NCI-H1694 treated with DMSO at 0.1 percent for 48 hours (cell line): ENCODE measurements at places on chromosomes 5 and 9.

GRCh38 chr5:42021923-42022322, 96.8 kb downstream of the FBXO4 start:
- no peak for DNase-seq

- DNase-seq = peak; percentile 78
These were observed 753 bp downstream of the FANCC start for GRCh38 chr9:95316794-95317118.

GRCh38 chr9:131668439-131669268, 71.2 kb downstream of the RAPGEF1 start:
- DNase-seq = peak; percentile 33

DNA sequence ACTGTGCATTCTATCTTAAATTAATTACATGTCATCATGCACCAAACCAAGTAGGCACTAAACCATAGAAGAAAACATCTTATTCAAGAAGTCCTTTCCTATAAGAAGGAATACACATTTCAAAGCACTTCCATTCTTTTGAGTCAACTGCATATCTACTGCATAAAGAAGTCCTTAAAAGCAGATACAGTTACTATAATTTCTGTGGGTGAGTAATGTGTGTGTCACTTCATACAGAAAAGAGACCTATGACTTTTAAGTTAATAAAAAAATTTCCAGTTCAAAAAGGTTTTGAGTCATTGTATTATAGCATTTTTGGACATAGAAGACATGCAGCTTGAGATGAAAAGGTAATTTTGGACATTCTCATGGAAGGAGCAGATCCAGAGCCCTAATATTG, 125.0 kb downstream of the DTWD2 start:
- DNase-seq = no peak

- DNase-seq = no peak
These were observed 50.3 kb upstream of the TGFBR1 start for GRCh38 chr9:99054581-99054980.
